ENCODE measurements at places on chromosomes 11 and 22.

GRCh38 chr22:41603873-41604332 is 14.3 kb upstream of the PMM1 start:
- DNase-seq, result no peak

- no peak for DNase-seq
Measured at GRCh38 chr11:31301549-31302510, 67.7 kb downstream of the DCDC1 start.

GRCh38 chr11:76742902-76743301 is 40.3 kb upstream of the TSKU start:
- no peak for DNase-seq

DNA sequence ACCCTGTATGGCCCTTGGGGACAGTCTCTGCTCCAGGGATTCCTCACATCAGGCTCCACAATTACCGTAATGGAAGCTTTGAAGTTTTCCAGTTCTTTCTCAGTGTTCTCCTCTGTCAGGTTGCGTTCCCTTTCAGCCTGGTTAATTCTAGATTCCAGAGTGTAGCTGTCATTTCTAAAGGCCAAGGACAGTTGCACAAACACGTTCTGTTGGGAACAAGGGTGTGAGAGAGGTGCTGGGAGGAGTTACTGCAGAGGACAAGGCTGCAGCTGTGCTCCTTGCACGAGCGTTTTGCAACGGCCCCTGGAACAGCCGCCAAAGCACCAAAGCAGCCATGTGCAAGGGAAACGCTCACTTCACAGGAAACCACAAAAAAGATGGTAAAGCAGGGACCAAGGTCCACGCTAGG is 35.9 kb upstream of the LYVE1 start:
- no peak for DNase-seq

DNA sequence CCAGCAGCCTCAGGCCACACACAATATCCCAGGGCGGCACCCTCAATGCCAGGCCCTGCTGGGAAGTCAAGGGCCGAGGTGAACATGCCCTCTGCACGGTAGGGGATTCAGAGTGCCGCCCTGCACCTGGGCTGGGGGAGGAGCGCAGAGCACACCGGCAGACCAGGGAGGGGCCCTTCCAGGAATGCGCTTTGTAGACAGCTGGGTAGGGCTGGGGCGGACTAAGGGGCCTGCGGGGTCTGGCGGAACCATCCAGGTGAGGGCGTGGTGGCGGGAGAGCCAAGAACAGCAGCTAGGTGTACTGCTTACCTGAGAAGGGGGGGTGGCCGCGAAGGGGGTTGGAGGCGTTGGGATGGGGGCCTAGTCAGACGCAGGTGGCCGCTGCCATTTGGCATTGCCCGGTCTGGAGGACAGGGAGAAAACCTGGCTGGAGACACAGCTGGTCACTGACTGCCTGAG is 26.0 kb downstream of the DUSP8 start:
- DNase-seq, result no peak
